Activated CD4-positive, alpha-beta memory T cell treated with anti-CD3 and anti-CD28 coated beads, Interleukin-2, amount 10 ng/mL, durations not matched to agents 7 days and 5 days (primary cell): ENCODE measurements at places on chromosomes 4 and X. TPM values are rescaled to one million over a fixed set of nuclear protein-coding genes. Genes with fewer than 3 reads are reported as not detected.

TMEM271 gene
- total RNA-seq = not detected

CFAP99 gene
- total RNA-seq = 0.08 TPM

DNA sequence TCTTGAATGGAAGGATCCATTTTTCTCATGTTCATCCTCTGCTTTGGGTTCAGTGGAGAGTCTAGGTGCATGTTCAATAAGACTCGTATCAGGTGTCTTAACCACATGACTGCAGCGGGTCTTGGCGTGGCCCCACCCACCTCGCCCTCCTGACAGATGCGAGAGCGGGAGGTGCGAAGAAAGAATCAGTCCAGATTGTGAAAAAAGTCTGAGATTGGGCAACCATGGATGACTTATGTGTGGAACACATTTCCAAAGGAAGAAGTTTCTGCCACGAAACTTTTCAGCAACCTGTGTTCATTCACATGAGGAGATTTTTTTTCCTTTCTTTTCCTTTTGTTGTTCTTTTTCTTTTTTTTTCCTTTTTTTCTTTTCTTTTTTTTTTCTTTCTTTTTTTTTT, 66.8 kb downstream of the NSD2 start:
- no peaks in the 10 kb centered on the region for H3K27me3 ChIP-seq
- H3K4me1 ChIP-seq = peaks cover 2% of the 10 kb centered on the region
- H3K36me3 ChIP-seq = peaks cover 53% of the 10 kb centered on the region
- no peak overlapping the region for H3K27ac ChIP-seq
- no peak overlapping the region for H3K4me3 ChIP-seq
- DNase-seq = no peak

DNA sequence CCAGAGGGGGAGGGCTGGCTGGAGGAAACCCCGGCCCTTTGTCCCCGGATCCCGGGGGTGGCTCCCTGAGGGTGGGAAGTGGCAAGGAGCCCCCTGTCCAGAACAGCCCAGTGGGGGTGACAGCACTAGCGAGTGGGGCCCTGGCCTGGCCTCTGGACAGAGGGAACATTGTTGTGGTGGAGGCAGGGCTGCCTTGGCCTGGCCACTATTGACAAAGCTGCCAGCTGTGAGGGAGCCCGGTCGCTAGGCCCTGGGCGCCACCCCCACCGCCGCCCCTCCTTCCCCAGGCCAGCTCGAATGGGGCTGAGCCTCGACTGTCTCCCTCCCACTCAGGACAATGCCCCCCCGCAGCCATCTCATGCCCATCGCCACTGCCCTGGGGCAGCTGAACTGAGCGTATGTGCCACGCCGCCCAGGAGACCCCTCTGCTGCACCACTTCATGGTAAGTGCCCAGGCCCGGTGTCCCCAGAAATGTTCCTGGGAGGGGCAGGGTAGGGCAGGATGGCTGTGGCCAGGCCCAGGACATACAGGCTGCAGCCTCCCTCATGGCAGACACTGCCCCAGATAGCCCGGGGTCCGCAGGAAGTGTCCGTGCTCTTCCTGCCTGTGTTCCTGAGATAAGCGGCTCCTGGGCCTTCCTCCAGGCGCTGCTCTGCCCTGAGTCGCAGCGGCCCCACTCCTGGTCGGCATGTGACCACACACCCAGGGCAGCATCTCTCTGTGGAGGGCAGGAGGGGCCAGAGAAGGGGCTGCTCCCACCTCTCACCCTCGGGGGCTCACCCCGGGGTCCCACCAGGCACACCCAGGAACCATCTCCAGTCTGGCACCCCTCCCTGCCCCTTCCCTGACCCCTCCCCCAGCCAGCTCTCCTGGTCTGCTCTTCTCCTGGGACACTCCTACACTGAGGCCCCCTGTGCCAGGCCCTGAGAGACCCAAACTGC, 1.4 kb downstream of the PLXNB3 start:
- H3K27ac ChIP-seq = no peak overlapping the region
- H3K4me1 ChIP-seq = peaks cover 6% of the 10 kb centered on the region
- H3K36me3 ChIP-seq = no peaks in the 10 kb centered on the region
- H3K4me3 ChIP-seq = no peak overlapping the region

DNA sequence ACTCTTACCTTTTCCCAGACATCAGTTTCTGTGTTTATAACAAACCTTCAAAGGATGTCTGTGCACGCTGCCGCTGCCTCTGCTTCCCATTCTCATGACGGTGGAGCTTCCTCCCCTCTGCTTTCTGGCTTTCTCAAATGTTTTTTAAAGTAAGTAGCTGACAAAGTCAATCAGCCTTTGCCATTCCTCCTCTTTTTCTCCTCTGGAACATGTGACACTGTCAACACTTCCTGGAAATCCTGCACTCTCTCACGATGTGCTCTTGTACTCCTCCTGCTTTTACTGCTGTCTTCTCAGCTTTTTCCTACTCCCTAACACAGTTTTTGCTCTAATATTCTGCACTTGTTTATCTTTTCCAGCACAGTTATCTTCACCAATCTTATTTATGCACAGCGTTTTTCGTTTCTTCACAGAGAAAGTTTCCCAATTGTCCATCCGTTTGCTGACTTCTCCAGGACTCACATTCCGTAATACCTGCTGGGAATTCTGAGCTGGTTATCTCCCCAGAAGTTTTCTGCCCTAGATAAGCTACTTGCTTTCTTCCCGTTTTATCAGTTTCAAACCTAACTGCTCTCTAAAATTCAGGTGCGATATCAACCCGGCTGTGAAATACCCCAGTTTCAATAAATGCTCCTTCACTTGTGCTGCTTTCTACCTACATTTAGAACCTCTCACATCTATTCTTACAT, 465.6 kb upstream of the AGA start:
- no peaks in the 10 kb centered on the region for H3K36me3 ChIP-seq
- no peak for DNase-seq
- H3K27me3 ChIP-seq = no peaks in the 10 kb centered on the region
- H3K4me1 ChIP-seq = no peaks in the 10 kb centered on the region
- no peak overlapping the region for H3K4me3 ChIP-seq
- H3K27ac ChIP-seq = no peak overlapping the region

DNA sequence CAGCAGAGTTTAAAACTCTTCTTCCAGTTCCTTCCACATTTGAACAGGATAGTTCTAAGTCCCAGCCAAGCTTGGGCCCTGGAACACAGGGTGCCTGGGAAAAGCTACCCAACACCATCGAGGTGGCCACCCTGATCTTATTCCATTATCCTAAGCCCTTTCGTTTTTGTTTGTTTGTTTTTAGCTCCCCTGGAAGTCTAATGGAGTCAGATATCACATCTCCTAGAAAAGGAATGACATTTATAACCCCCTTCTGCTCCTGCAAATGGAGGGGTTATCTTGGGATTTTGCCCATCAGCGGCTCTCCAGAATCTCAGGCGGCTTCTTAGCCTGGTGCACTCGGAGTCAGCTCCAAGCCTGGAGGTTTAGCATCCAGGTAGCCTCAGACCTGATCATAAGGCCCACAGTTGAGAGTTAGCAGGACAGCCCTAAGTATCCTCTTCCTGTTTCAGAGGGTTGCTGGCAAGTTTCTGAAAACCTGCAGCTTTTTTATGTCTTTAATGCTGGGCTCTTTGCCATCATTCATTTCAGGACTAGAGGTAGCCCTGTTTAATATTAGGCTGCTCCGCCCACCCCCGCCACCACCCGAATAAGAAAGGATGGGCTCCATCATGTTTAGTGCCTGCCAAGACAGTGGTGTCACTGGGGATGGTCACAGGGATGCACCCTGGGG, 230.0 kb upstream of the LNX1 start:
- no peak overlapping the region for H3K27ac ChIP-seq
- no peaks in the 10 kb centered on the region for H3K27me3 ChIP-seq
- no peak overlapping the region for H3K4me3 ChIP-seq
- no peaks in the 10 kb centered on the region for H3K36me3 ChIP-seq
- H3K4me1 ChIP-seq = no peaks in the 10 kb centered on the region

DNA sequence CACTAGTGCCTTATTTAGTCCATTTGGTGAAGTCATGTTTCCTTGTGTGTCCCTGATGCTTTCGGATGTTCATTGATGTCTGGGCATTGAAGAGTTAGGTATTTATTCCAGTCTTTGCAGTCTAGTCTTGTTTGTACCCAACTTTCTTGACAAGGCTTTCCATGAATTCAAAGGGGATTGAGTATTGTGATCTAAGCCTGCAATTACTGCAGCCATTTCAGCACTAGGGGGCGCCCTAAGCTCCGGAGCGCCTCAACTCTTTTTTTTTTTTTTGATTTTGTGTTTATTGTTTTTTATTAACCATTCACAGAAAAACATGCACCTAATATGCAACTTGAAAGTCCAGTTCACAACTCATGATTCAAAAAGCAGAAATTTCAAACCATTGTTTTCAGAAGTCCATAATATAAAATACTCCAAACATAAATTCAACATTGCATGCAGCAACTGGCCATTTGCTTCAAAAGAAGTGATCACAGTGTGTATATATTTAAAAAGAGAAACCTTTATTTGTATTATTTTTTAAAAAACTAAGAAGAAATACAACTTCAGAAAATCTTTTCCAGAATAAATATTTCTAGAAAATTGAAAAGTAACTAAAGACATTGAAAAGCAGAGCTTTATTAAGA, 59.2 kb downstream of the PTPN13 start:
- H3K4me1 ChIP-seq = no peaks in the 10 kb centered on the region
- DNase-seq = peak; percentile 22
- H3K4me3 ChIP-seq = no peak overlapping the region
- H3K27ac ChIP-seq = no peak overlapping the region
- H3K36me3 ChIP-seq = peaks cover 4% of the 10 kb centered on the region

- peak overlapping the region; percentile 99 for H3K4me3 ChIP-seq
- H3K27ac ChIP-seq = peak overlapping the region; percentile 99
- H3K36me3 ChIP-seq = peaks cover 31% of the 10 kb centered on the region
These were observed 1.7 kb downstream of the NSD2 start for GRCh38 chr4:1872870-1873269.

DNA sequence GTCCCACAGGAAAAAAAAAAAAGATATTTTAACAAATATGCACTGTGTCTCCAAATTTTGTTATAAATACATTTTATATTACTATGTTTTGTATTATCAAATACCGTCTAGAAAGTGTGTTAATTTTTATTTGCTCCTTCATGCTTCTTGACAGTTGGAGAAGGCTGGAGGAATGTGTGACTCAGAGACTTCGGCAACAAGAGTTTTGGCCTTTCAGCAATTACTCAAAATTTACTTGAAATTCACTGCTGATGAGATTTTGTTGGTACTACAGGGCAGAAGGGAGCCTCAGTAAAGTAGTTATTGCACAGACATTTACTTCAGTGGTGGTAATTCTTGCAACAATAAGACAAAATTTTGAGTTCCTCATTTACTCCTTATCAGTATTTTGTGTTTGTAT, 2164.0 kb downstream of the PCDH7 start:
- no peak for DNase-seq
- no peaks in the 10 kb centered on the region for H3K36me3 ChIP-seq
- no peaks in the 10 kb centered on the region for H3K27me3 ChIP-seq
- no peaks in the 10 kb centered on the region for H3K4me1 ChIP-seq
- H3K4me3 ChIP-seq = no peak overlapping the region
